Skin of body (tissue), 3 donors: ENCODE measurements at places on chromosomes 5 and 9. TPM values are rescaled to one million over a fixed set of nuclear protein-coding genes. Genes with fewer than 3 reads are reported as not detected.

Gene PCAT7
- 0.10 TPM for total RNA-seq

Gene GOLM1
- total RNA-seq, result 26.0 TPM

Gene CLPTM1L
- total RNA-seq, result 78.6 TPM

DNA sequence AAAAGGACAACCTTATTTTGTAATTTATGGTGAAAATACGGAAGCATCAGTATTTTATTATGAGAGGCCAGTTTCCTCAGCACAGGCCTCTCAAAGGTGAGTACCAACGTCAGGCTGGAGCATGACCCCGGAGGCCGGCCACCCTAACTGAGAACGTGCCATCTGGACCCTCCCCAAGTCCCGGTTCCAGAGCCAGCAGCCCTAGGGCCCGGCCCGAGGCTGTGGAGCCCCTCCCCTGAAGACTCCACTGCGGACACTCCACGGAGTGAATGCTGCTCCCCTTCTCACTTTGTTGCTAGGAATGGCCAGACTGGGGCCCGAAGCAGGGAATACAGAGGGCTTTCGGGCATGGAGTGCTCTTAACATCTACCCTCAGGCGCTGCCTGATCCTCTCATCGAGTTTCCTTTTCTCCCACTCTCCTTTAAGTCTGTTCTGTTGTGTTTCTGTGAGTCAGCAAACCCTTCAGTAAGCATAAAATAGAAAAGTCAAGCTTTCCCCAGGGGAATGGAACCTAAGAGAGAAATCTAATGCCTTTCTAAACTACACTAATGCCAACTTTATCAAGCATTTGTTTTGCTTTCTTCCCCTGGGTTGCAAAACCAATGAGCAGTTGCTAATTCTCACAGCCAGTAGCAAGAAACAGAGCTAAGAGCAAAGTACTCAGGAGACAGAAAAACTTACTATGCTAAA lies 4.5 kb downstream of the BRD9 start:
- DNase-seq, result no peak

DNA sequence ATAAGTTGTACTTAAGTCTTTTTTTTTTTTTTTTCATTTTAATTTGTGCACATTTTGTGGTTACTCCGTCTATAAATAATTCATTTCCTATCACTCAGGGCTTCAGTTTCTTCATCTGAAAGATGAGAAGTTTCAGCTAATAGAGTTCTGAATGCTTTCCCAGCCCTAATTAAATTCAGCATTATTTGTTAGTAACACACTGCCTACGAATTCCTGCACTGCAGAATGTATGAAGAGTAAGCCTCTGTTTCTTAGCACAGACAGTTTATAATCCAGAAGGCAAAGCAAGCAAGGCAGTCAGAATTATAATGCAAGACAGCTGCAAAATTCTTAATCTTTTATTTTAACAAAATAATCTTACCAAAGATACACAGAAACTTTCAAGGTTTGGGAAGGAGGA lies 138.0 kb upstream of the GHR start:
- DNase-seq, result peak; percentile 50

GRCh38 chr5:83162601-83163000 lies 85.3 kb downstream of the XRCC4 start:
- peak; percentile 79 for DNase-seq

DNA sequence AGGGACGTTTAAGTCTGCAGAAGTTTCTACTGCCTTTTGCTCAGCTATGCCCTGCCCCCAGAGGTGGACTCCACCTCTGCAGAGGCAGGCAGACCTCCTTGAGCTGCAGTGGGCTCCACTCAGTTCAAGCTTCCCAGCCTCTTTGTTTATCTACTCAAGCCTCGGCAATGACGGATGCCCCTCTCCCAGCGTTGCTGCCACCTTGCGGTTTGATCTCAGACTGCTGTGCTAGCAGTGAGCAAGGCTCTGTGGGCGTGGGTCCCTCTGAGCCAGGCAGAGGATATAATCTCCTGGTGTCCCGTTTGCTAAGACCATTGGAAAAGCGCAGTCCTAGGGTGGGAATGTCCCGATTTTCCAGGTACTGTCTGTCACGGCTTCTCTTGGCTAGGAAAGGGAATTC lies 2188.5 kb upstream of the WWC1 start:
- DNase-seq, result no peak

DNA sequence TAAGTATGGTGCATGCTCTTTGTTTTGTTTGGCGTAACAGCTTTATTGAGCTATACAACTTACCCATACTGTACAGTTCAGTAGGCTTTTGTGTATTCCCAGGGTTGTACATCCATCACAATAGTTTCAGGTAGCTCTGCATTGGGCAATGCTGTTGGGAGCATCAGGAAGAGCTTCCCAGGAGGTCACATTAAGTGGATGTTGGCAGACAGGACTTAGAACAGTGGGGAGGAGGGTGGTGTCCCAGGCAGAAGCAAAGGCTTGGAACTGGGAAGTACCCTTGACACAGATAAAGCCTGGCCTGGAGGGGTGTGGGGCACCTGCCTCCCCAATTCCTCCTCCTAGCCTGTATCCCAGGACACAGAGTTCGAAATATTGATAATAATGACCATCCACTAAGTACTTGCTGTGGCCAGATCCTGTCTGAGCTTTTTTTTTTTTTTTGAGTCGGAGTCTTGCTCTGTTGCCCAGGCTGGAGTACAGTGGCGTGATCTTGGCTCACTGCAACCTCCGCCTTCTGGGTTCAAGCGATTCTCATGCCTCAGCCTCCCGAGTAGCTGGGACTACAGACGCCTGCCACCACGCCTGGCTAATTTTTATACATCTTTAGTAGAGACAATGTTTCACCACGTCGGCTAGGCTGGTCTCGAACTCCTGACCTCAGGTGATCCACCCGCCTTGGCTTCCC lies 1.3 kb downstream of the BBLN start:
- DNase-seq, result no peak

DNA sequence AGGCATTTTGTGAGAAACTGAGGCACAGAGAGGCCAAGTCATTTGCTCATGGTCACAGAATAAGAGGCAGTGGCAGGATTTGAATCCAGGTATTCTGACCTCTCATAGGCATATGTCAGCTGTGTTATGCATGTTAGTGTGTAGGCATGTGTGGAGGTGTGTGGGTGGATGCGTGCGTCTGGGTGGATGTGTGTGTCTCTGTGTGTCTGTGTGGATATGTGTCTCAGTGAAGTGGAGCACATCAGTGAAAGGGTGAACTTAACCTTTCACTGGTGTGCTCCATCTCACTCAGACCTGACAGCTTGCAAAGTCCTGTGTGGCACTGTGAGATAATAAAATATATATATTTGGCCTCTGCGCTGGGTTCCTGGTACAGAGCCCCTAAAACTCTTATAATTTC lies 32.0 kb upstream of the SMU1 start:
- no peak for DNase-seq

- no peak for DNase-seq
These were observed 47.4 kb downstream of the VAV2 start for GRCh38 chr9:133944746-133945135.

GRCh38 chr5:30392897-30393296 lies 800.6 kb upstream of the CDH6 start:
- DNase-seq, result no peak

- no peak for DNase-seq
These were observed 8.3 kb upstream of the CHD1 start for GRCh38 chr5:98936948-98937715.

DNA sequence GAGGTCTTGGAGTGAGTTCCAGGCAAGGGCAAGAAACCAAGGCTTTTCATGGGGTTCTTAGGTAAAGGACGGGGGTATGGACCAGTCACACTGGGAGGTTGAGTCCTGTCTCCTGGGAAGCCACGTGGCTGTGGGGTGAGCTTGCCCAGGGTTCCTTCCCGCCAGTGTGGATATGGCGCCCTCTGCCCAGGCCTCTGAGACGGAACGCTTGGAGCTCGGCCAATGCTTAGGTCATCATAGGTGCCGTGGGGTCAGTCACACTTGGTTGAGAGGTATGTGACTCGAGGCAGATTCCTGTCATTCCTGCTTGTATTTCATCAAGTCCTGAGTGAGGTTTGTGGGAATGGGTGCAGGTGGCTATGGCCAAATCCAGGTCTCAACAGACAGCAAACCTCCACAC lies 46.2 kb downstream of the TENT4A start:
- DNase-seq, result no peak

- peak; percentile 26 for DNase-seq
These were observed 176.1 kb upstream of the RASEF start for GRCh38 chr9:83238871-83239640.

DNA sequence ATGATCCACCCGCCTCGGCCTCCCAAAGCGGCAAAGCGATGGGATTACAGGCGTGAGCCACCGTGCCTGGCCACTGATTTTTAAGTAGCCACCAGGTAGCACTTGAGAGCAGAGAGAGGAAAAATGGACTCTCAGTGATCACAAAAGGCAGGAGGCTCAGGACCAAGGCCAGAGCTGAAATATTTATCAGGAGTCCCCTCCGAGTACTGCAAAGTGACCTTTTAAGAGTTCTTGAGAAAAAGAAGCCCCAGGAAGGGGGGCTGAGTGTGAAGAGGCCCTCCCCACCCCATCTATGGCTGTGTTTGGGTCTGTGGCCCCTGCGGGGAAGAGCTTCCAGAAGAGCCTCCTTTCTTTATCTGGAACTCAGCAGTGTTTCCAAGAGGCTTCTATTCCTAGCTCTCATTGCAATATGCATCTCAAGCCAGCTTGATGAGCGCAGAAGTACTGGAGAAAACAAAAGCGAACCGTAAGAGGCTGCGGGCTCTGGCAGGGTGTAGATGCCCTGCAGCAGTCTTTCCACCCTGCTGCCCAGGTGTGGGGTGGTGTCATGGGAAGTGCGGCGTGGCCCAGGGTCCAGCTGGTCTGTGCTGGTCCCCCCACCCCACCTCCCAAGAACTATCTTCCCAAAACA lies 75.5 kb upstream of the CDK20 start:
- DNase-seq, result no peak

- DNase-seq, result no peak
These were observed 22.2 kb downstream of the TNFSF8 start for GRCh38 chr9:114908104-114908622.
